Activated T-helper 17 cell treated with anti-CD3 and anti-CD28 coated beads, Interleukin-2, amount 50 U/mL, for 72 hours (primary cell): ENCODE measurements at places on chromosomes 1 and 21. TPM values are rescaled to one million over a fixed set of nuclear protein-coding genes. Genes with fewer than 3 reads are reported as not detected.

GRCh38 chr1:111602974-111603373 is 16.6 kb upstream of the RAP1A start:
- ATAC-seq, result peak; percentile 53

- ATAC-seq, result peak; percentile 70
Measured at GRCh38 chr1:205430696-205431305, 8.9 kb upstream of the LEMD1 start.

DNA sequence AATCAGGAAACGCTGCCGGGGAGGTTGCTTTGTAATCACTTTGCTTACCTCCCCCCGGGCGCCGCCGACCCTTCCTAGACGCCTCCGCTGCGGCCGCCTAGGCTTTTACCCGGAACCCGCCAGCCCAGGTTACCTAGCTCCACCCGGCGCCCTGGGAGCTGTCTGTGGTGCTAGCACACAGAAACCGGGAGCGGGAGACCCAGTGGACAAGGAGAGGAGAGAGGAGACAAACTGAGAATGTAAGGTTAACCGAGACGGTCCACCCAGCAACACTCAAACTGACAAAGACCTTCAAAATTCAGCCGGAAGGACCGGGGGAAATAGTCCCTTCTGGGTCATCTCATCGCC is 9.8 kb downstream of the BARHL2 start:
- ATAC-seq, result no peak

GRCh38 chr1:84785271-84786036 is 95.2 kb upstream of the SSX2IP start:
- no peak for ATAC-seq

LRRIQ3 gene
- 1.5 TPM for total RNA-seq

SLFNL1 gene
- total RNA-seq, result 0.13 TPM

CACNA1E gene
- 0.11 TPM for total RNA-seq

FAM72D gene
- 11.0 TPM for total RNA-seq
